ENCODE measurements at places on chromosomes 6 and 20. TPM values are rescaled to one million over a fixed set of nuclear protein-coding genes. Genes with fewer than 3 reads are reported as not detected.

F13A1 gene
- total RNA-seq, result 228 TPM

RRBP1 gene
- 113 TPM for total RNA-seq

NINL gene
- total RNA-seq, result 35.6 TPM

SAMD5 gene
- total RNA-seq, result 4.7 TPM

ARMH2 gene
- not detected for total RNA-seq

GMNN gene
- total RNA-seq, result 6.8 TPM

TINAG gene
- not detected for total RNA-seq

Measured in thoracic aorta (tissue), 2 donors.